A673 (cell line): ENCODE measurements at places on chromosomes 12 and 14. TPM values are rescaled to one million over a fixed set of nuclear protein-coding genes. Genes with fewer than 3 reads are reported as not detected.

HHIPL1 gene
- 0.06 and 0.15 TPM in 2 replicates for total RNA-seq

CIROP gene
- not detected in 2 replicates for total RNA-seq

GYS2 gene
- total RNA-seq = 0.11 TPM in 1 of 2 replicates, not detected in the other

STON2 gene
- total RNA-seq = 8.6 and 13.4 TPM in 2 replicates

PLA2G1B gene
- not detected in 2 replicates for total RNA-seq

GRCh38 chr12:109899783-109900751 is at the start of gene TCHP:
Gene TCHP (plus strand): TSS chr12:109900274. CDS start chr12:109903027, 2,753 bp downstream.
- peak within 1 kb of the TSS; percentile 67 for H3K4me3 ChIP-seq
- peak; percentile 94 for DNase-seq
- H3K36me3 ChIP-seq = peaks cover 22% of the 10 kb centered on the region
- H3K4me1 ChIP-seq = peaks cover 6% of the 10 kb centered on the region
- peak within 1 kb of the TSS; percentile 86 for H3K27ac ChIP-seq

DNA sequence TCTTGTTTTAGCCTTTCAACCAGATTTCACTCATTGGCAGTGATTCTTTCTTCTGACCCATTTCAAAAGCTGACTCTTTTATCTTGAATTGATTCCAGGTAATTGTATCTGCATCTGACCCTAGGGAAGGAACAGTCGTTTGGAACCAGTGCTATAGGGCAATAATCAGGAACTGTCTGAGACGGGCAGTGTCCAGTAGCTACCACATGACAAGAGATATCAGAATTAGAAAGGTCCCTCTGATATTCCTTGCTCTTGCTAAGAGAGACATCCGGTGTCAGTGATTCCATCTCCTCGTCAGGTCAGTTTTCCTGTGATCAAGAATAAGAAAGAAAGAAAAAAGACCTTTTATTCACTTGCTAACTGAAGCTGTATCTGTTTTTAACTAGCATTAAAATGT is 47.8 kb upstream of the PDE3A start:
- H3K27me3 ChIP-seq = peaks cover 10% of the 10 kb centered on the region
- no peak overlapping the region for H3K4me3 ChIP-seq
- no peak overlapping the region for H3K27ac ChIP-seq
- no peak for DNase-seq
- no peaks in the 10 kb centered on the region for H3K36me3 ChIP-seq

- no peaks in the 10 kb centered on the region for H3K36me3 ChIP-seq
- H3K27ac ChIP-seq = no peak overlapping the region
- no peaks in the 10 kb centered on the region for H3K27me3 ChIP-seq
- H3K4me1 ChIP-seq = no peaks in the 10 kb centered on the region
- no peak overlapping the region for H3K4me3 ChIP-seq
Observed at GRCh38 chr12:28780096-28780495, 369.0 kb upstream of the FAR2 start.

DNA sequence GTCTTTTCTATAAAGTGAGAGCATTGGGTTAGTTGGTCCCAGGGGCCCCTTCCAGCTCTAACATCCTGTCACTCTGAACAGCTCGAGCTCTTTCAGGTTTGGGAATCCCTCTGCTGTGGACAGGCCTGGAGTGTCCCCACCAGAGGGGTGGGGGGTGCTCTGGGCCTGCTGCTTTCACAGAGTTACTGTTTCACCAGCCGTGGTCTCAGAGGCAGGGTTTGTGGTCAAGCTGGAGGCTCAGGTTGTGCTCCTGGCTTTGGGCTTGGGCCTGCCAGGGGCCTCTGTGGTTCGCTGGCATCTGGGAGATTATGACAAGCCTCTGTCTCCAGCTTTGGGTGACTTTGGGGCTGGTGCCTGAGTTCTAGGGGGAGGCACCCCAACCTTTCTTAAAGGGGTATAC is 59.6 kb downstream of the FBXL14 start:
- DNase-seq = no peak
- no peak overlapping the region for H3K27ac ChIP-seq
- H3K4me1 ChIP-seq = peaks cover 10% of the 10 kb centered on the region
- no peaks in the 10 kb centered on the region for H3K36me3 ChIP-seq
- peaks cover 24% of the 10 kb centered on the region for H3K27me3 ChIP-seq

GRCh38 chr12:46699986-46700385 is 125.8 kb downstream of the SLC38A4 start:
- no peaks in the 10 kb centered on the region for H3K4me1 ChIP-seq
- no peaks in the 10 kb centered on the region for H3K36me3 ChIP-seq
- DNase-seq = no peak
- H3K27me3 ChIP-seq = no peaks in the 10 kb centered on the region

DNA sequence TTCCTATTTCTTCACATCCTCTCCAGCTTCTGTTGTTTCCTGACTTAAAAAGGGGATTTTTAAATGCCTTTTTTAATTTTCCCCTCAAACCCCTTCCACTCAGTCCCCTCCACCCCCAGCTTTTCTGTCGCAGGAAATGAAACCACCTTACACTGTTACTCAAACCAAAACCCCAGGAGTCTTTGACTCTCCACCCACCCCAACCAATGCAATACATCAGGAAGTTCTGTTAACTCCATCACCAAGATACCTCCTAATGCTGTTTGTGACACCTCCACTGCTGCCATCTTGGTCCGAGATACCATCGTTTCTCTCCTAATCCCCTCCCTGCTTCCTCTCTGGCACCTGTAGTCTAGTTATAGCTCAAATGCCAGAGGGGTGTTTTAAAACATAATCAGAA is 25.4 kb upstream of the CPM start:
- no peaks in the 10 kb centered on the region for H3K36me3 ChIP-seq
- DNase-seq = no peak
- H3K27me3 ChIP-seq = no peaks in the 10 kb centered on the region
- no peak overlapping the region for H3K27ac ChIP-seq
- H3K4me1 ChIP-seq = no peaks in the 10 kb centered on the region
- no peak overlapping the region for H3K4me3 ChIP-seq

DNA sequence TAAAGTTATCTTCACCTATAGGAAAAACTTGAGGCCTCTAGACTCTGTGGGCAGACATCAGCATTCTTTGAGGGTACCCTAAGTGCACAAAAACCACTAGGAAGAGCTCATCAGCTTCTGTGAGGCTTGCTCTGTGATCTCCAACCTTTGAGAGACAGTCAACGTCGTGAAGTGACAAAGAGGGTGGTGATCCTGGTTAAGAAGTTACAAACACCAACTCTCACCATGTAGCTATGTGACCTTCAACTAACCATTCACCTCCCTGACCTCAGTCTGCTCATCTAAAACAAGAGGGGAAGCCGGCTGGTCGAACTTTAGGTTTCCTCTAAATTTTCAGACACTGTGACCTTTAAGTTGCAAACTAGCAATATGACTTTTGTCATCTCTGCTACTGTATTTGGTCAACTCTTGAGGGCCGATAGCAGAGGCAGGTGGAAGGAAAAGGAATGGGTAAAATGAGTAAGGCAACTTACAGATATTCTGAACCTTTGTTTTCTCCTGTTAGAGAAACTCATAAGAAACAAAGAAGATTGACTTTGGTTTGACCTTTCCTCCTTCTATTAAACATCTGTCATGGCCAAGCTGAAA is 103.2 kb upstream of the PARP11 start:
- H3K27ac ChIP-seq = no peak overlapping the region
- H3K4me1 ChIP-seq = no peaks in the 10 kb centered on the region
- no peaks in the 10 kb centered on the region for H3K36me3 ChIP-seq
- H3K4me3 ChIP-seq = no peak overlapping the region

GRCh38 chr12:67096533-67097318 is 172.4 kb upstream of the CAND1 start:
- no peaks in the 10 kb centered on the region for H3K36me3 ChIP-seq
- DNase-seq = no peak
- H3K4me1 ChIP-seq = no peaks in the 10 kb centered on the region
- H3K27me3 ChIP-seq = peaks cover 4% of the 10 kb centered on the region
- no peak overlapping the region for H3K4me3 ChIP-seq
